DMS153 (cell line): ENCODE measurements at places on chromosomes 16 and 17.

- DNase-seq: no peak
Measured at GRCh38 chr17:79410681-79411080, 200.2 kb downstream of the RBFOX3 start.

GRCh38 chr16:57637020-57637419 is 8.6 kb downstream of the ADGRG1 start:
- DNase-seq: no peak

- no peak for DNase-seq
Measured at GRCh38 chr16:7313170-7313569, 19.5 kb upstream of the RBFOX1 start.

DNA sequence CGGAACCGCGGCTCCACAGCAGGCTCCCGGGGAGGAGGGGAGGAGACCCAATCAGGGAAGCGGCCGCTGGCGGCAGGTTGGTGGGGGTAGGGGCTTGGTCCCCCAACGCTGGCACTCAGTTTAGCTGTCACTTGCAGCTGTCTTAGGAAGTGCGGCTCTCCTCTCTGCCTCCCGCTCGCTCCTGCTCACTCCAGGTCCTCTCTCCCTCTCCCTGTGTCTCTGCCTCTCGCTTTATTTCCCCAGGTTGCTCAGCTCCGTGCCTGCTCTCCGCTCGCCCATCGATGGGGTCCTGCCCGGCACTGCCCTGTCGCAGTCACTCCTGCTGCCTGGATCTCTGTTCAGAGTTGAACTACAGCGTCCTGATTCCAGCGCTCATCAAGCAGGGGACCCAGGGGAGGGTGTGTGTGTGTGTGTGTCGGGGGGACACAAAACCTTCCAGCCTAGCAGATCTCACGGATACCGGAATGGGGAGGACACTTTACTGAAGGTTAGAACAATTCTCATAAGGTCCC is 145.6 kb downstream of the ENGASE start:
- DNase-seq: no peak

DNA sequence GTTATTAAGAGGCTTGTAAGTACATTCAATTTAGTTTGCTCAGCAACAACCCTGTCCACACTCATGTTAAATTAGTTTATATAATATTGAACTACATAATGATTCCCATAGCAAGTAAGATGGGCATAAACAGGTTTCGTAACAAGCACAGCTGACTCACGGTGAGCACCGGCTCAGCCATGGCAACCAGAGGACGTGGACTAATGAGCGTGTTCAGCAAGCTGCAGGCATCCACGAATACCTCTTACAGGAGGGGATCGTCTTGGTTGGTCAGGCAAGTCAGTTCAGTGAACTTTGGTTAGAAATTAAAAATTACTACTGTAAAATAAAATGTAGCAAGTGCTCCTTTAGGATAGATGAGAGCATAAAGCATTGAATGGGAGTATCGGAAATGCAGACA is 58.4 kb downstream of the ELAC2 start:
- no peak for DNase-seq

GRCh38 chr16:72809446-72809845 is 238.5 kb downstream of the ZFHX3 start:
- DNase-seq: no peak

- no peak for DNase-seq
Measured at GRCh38 chr17:48143629-48144028, 36.1 kb downstream of the SNX11 start.

- peak; percentile 2 for DNase-seq
Measured at GRCh38 chr16:49986351-49987124, 38.5 kb upstream of the CNEP1R1 start.

- DNase-seq: no peak
Measured at GRCh38 chr16:74219706-74220105, 76.9 kb upstream of the PSMD7 start.

- DNase-seq: no peak
Measured at GRCh38 chr16:60510941-60511340, 1525.3 kb downstream of the CDH8 start.

GRCh38 chr17:49404361-49404760 is 10.3 kb downstream of the PHB1 start:
- no peak for DNase-seq

DNA sequence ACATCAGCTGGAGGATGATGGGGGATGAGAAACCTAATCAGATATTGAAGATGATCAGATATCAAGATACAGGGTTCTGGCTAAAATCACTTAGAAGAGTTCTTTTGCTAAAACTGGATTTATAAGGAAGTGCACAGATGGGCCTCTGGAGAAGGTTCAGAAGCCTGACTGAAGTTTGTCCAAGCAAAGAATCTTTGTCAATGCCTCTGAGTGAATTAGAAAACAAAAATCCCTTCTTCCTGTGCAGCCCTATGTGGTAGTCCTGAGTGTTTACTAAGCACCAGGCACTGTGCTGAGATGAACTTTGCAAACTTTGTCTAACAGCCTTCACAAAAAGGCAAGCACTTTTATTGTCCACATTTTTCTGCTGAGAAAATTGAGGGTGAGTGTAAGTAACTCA is 11.4 kb upstream of the CENPV start:
- DNase-seq: no peak

- DNase-seq: no peak
Measured at GRCh38 chr17:80151333-80151732, 4.4 kb upstream of the EIF4A3 start.

- DNase-seq: no peak
Measured at GRCh38 chr16:22421136-22421535, 46.7 kb upstream of the CDR2 start.

DNA sequence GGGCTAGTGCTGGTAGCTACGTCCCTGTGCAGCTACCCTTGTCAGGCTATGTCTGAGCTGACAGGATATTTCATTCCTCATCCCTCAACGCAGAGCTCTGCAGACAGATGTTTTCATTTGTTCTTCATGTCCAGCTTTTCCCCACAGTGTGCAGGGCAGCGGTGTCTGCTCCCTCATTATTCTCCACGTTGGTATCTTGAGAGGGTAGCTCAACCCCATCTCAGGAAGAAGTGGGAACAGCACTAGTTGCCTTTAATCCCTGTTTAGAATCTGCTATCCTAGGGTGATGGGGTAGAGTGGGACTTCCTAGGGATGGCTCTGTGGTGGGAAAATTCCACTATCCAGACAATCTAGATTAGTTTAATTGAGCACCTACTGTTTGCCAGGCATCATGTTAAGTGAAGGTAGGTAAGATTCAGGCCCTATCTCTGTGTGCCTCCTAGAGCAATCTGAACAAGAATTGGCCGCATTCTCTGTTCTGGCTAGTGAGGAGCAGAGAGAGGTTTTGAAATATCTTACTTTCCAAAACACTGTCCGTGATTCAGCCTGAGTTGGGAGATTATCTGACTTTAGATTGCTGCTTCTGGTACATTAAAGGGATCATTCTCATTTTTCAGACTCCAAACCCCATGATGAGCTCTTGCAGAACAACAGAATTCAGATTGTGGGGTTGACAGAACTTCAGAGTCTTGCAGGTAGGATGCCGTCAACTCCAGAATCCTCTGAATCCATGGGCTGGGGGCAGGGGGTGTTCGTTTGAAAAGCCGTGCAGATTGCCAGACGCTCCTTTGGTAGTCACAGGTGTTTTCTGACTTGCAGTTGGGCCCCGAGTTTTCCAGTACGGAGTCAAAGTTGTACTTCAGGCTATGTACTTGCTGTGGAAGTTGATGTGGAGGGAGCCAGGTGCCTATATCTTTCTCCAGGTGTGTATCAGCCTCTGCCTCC is 963 bp downstream of the ALG1 start:
- DNase-seq: no peak

- DNase-seq: no peak
Measured at GRCh38 chr17:47676510-47677165, 17.3 kb upstream of the TBKBP1 start.

DNA sequence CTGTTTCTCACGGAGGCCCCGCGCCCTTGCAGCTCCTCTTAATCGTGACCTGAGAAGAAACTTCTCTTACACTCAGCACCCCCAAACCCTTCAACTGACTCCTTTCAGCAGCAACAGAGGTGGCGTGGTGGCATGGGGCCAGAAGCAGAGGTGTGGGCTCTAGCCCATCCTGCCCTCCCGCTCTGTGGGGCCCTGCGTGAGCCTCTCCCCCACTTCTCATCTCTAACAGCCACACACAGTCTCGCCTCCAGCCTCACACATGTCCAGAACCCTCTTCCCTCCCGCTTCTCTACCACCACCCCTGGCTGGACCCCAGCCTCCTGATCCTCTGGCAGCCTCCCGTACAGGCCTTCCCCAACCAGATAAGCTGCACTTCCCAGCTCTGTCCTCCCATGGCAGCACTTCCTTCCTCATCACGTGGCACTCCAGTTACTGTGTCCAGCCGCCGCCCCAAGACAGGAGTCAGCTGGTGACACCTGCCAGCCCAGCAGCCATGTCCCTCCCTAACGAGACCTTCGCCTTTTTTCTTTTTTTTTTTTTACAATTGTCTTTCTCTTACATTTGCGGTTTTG is 30.5 kb downstream of the NSMCE1 start:
- no peak for DNase-seq

DNA sequence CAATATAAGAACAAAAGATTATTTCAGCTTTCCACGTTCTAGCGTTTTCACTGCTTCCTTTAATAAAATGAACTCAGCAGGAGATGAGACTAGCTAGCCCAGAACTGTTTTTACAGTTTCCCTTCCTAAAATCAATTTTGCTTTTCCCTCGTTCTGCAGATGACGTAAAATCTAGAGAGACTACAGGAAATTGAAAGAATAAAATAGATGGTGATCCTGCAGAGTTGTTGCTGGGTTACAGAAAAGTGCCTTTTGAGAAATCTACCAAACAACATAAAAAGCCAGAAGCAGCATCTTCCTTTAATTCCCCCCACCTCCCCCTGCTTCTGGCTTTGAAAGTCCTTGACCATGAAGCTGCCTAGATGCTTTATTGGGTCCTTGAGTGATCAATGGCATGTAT is 96.8 kb upstream of the CLEC3A start:
- DNase-seq: no peak

DNA sequence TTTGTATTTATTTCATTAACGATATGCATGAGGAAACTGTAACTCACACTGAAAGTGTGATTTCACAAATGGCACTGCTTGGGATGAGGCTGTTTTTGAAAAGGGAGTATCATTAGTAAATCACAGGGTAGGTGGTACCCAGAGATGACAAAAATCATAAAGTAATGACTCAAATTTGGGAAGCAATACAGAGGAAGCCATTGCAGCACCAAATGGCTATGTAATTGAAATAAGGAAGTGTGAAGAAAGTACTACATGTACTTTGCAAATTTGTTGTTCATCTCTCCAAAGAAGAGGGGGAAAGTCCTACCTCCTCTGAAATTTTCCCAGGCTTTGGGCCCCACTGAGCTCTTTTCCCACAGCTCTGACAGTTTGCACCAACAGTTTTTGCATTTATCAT is 12.3 kb upstream of the ABCC12 start:
- DNase-seq: no peak
